ENCODE measurements at places on chromosomes 6 and 20. TPM values are rescaled to one million over a fixed set of nuclear protein-coding genes. Genes with fewer than 3 reads are reported as not detected.
A peak's percentile ranks its signal among the peaks of the same experiment; 100 is the strongest.

The NNAT gene
- 824 TPM for polyA plus RNA-seq

The CLDN20 gene
- 0.54 TPM for polyA plus RNA-seq

The HLA-DOA gene
- polyA plus RNA-seq, result 1.8 TPM

The SLC17A9 gene
- polyA plus RNA-seq, result 1.7 TPM

The KHDC1L gene
- not detected for polyA plus RNA-seq

The MKKS gene
- 17.2 TPM for polyA plus RNA-seq

DNA sequence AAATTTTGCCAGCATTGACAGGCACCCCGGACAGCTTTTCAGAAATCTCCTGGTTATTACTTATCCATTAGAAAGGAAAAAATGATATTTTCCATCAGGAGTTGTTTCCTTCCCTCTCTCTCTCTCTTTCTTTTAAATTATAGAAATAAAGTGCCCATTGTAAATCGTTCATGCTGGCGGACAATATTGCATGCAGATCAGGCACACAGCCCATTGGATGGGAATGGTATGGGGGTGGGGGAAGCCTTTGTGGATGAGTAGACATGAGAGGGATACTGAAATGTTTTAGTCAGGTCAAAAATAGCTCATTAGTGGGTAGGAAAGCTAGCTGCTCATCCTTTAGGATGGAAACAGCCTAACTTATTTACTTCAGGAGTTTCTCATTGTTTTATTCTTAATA, 764.9 kb upstream of the MMS22L start:
- no peak for DNase-seq

DNA sequence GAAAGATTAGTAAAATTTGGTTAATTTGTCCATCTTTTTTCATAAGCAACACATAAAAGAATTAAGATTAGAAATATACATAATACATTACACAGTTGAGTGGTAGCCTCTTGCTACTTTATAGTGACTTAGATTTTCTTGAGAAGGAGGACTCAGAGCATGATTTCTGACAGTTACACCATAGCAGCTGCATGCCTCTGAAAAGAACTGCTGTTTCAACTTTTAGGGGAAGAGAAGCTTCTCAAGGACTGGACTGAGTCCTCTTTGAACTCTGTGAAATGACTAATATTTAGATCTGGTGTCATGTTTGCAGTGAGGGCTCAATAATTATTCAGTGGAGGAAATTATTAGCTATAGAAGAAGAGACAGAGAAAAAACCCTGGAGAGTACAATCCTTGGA, 272.5 kb downstream of the BTBD9 start:
- DNase-seq, result no peak

DNA sequence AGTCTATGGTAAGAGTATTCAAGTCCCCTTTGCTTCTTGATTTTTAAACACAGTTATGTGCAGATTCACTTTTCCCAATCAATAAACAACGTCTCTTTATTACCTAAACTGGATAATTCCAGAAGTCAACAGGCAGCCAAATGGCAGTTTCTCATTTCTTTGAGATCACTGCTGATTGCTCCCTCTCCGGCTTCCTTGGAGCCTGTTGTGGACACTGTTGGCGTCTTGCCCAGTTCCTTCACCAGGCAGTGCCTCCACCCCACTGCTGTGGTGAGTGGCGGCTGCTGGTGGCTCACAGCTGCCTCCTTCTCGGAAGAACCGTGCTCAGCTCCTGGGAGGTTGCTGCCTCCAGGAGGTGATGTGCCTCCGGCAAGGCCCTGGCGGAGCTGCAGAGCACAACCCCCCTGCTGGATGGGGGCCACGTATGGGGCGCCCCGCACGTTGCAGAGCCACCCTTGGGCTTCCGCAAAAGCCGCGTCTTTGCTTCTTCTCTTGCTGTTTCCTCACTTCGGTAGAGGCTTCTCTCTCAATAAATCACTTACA, 105.1 kb upstream of the CNKSR3 start:
- peak; percentile 47 for DNase-seq

DNA sequence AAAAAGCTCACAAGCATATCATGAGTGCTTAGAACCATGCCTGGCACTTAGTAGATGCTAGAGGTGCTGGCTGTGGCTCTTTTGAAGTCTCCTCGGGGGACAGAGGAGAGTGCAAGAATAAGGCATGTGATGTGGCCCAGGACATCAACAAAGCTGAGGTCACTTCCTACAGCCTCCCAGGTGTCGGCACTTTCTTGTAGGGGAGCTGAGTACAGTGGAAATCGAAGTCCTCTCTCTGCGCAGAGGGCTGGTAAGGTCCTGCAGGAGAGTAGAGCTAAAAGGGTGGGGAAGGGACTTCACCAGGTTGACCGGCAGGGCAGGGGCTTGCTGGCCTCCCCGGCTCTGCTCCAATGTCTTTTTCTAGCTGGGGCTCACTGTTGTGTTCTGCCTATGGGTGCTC, 11.2 kb downstream of the SLC13A3 start:
- no peak for DNase-seq

- no peak for DNase-seq
Measured at GRCh38 chr6:4299476-4299875, 164.1 kb upstream of the ECI2 start.

GRCh38 chr6:134609716-134610261, 291.9 kb upstream of the SGK1 start:
- DNase-seq, result no peak

DNA sequence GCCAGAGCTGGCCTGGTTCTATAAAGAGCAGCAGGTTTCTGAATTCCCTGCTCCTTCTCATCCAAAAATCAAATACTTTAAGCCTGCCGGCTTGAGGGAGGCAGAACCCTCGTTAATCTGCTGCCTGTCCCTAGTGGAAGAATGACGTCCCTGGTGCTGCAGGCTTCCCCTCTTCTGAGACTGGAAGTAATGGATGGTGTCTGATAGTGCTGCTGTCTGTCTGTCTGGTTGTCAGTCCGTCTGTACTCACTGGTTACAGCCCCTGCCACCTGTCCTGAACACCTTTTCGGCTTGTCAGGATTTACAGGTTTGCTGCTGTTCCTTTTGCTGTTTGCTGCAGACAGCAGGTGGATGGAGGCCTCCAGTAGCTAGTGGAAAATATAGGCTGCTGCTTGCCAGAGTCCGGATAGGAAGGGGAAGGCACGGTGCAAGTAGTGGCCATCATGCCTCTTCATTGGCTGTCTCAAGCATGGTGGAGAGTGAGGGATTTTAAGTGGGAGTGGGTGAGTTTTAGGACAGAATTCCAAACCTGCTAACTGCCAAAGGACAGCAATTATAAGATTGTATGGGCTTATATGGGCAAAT, 2.5 kb downstream of the RIMS1 start:
- DNase-seq, result no peak

GRCh38 chr6:35569011-35569461, 56.3 kb upstream of the TULP1 start:
- DNase-seq, result no peak

DNA sequence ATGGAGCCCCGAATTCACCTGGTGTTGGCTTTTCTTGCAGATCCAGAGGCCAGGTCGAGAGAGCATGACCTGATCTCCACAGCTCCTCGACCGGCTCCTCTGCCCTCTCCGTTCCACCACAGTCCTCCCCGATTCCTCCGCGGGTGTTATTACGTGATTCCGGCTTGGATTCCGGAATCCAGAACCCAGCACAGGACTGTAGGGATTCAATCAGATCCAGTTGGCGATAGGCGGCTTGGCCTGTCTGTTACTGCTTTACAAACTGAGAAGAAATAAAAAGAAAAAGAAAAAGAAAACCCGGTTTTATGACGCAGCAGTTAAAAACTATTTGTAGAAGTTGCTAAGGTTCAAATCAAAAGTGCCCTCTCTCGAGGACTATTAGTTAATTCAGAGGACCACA, 222.7 kb downstream of the EYA2 start:
- DNase-seq, result no peak

DNA sequence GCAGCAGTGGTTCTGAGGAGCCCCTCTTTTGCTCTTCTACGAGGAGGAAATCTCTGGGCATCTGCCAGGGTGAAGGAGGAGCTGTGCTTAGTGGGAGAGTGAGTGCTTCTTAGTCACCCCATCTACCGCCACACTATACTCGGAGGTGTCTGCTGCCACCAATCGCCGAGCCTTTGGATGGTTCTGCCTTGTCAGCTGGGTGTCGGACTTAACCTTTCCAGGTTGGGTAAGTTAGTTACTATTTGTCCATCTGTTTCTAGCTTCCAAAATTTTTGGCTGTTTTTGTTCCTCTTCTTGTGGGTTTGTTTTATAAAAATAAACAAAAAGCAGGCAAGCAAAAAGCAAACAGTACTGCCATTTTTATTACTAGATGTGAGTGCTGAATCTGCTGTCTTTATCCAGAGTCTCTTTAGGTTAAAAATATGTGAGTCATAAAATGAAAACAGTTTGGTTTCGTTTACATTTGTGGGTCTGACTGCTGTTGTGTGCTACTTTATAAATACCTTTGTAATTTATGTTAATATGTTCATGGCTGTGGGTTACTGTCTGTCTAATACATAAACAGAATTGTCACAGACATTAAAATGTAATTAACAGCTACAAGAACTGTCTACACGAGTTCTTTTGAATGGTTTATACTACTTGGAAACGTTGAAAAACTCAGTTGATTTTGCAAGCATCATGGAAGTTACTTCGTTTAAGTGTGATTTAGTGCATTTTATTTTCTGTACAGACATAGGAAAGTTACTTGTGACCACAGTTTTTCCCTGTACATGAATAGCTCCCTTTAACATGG, 89.2 kb downstream of the ARID1B start:
- no peak for DNase-seq

- DNase-seq, result no peak
Measured at GRCh38 chr20:24769878-24770627, 179.0 kb upstream of the CST7 start.

DNA sequence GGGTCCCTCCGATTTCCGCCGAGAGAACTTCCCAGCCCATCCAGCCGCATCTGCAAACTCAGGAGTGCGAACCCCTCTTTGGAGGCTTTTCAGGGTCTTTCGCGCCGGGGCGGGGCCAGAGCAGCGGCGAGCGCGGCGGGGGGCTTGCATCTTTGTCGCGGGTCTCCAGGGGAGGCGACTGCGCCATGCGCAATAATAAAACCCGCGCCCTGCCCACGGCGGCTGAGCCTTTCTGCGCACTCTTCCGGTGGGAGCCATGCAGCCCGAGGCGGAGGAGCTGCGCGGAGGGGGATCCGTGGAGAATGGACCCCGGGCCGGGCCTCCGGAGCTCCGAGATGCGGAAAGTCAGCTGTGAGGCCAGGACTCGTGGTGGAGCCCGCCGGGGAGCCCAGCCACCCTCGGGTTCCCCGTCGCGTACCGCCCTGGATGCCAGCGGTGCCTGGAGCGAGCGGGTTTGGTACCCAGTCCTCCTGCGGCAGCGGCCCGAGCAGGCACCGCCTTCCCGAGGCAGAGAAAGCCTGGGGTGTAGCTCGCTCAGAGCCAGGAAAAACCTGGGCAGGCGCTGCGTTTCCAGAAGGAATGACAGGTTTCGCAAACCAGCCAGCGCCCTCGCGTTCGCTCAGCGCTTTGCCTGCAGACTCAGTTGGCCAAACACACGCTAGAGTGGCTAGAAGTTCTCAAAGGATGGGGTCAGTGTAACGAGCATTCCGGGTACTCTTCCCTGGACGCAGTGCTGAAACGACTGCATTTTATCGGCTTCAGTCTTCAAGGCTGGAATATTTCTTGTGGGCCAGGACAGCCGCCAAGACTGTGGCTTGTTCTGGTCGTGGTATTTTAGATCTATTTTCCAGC, 1.2 kb downstream of the AKAP12 start:
- peak; percentile 56 for DNase-seq

- no peak for DNase-seq
Measured at GRCh38 chr20:57610261-57610952, 9.8 kb downstream of the ZBP1 start.

- no peak for DNase-seq
Measured at GRCh38 chr6:123636782-123637181, at the start of gene TRDN. TRDN (minus strand) TSS chr6:123636950; CDS start chr6:123636775, 175 bp downstream.

DNA sequence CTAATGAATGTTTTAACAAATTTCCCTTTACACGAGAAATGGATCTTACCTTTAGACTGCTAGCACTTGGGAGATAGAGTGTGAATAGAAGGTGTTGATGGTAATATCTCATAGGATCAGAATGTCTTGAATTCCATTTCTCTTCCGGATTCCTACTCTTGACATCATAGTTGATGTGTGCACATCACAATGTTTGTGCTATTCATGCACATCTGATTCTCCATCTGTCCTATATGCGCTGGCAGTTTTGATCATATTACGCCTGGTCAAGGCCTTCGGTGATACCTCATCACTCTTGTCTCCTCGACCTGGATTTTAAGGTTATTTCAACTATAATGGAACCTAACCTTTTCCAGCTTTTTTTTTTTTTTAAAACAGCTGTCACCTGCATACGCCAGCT, 16.8 kb upstream of the ACAT2 start:
- no peak for DNase-seq

- no peak for DNase-seq
Measured at GRCh38 chr6:114712129-114712662, 369.4 kb upstream of the HS3ST5 start.
